Left ventricle myocardium inferior (tissue), 1 donor: ENCODE measurements at places on chromosomes 16 and 17. TPM values are rescaled to one million over a fixed set of nuclear protein-coding genes. Genes with fewer than 3 reads are reported as not detected.
A peak's percentile ranks its signal among the peaks of the same experiment; 100 is the strongest.

The POLG2 gene
- total RNA-seq, result 9.7 TPM

The CPNE7 gene
- total RNA-seq, result not detected

The ACSM2A gene
- not detected for total RNA-seq

The CA7 gene
- total RNA-seq, result not detected

The FAM234A gene
- 135 TPM for total RNA-seq

The CLEC19A gene
- total RNA-seq, result not detected

DNA sequence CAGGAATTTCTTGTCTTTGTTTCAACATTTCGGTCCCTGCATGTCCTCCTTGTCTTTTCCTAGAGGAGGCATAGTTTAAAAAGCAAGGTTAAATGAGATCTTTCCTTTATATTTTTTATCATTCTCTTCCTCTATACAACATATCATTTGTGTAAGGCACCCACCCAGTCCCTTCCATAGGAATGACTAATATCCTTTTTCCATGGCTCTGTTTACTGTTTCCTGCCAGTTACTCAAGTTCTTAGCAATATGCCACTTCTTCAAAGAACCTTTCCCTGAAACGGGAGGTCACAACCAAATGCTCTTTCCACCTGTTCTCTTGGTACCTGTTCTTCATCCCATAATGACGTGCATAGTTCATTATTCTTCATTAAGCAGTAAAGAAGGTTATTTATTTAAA is 1237.1 kb upstream of the GOT2 start:
- no peaks in the 10 kb centered on the region for H3K36me3 ChIP-seq
- no peak for DNase-seq
- no peak overlapping the region for H3K4me3 ChIP-seq

DNA sequence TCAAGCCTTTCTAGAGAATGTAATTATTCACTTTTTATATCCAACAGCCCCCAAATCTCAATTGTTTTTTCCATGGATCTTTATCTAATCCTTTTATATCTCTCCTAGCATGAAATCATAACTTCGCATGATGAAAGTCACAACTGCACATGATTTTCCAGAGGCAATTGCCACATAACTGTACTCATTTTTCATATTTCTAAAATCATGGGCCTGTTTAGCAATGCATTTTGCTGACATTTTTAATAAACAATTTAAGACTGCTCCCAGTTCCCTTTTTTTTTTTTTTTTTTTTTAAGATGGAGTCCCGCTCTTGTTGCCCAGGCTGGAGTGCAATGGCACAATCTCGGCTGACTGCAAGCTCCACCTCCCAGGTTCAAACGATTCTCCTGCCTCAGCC is 83.5 kb downstream of the VMP1 start:
- H3K27ac ChIP-seq, result peak overlapping the region; percentile 16
- peaks cover 20% of the 10 kb centered on the region for H3K4me1 ChIP-seq
- no peak overlapping the region for H3K4me3 ChIP-seq
- no peaks in the 10 kb centered on the region for H3K27me3 ChIP-seq

DNA sequence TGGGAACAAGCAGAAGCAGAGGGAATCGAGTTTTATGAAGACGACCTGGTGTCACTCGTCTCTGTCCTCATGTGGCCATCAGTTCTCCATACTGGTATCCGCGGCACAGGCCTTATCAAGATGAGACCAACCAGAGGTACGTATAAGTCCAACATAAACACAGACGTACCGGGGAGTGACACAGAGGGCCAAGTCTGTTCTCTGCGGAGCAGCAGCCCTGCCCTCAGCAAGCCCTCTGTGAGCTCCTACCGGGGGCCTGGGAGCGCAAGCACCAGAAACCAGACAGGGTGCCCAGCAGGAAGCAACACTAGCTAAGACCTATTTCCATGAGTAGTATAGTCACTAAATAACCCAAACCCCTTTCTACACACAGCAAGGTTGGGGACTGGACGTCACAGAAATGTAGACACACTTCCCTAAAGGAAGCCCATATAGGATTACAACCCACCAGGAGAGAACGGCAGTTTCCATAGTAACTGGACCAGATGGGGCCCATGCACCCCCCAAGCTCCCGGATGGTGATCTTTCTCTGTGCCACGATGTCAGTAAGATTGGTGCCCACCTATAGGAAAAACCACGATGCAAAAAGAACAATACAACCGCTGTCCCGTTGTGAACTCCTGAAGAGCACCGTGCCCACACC is 911 bp downstream of the ARL16 start:
- no peaks in the 10 kb centered on the region for H3K27me3 ChIP-seq
- peak overlapping the region; percentile 96 for H3K4me3 ChIP-seq
- peak overlapping the region; percentile 92 for H3K27ac ChIP-seq
- peaks cover 22% of the 10 kb centered on the region for H3K36me3 ChIP-seq
- H3K4me1 ChIP-seq, result peaks cover 56% of the 10 kb centered on the region

- no peak overlapping the region for H3K4me3 ChIP-seq
- no peak for DNase-seq
- H3K36me3 ChIP-seq, result no peaks in the 10 kb centered on the region
- no peaks in the 10 kb centered on the region for H3K4me1 ChIP-seq
- no peak overlapping the region for H3K27ac ChIP-seq
Observed at GRCh38 chr17:30021708-30022317, 80.4 kb downstream of the EFCAB5 start.

DNA sequence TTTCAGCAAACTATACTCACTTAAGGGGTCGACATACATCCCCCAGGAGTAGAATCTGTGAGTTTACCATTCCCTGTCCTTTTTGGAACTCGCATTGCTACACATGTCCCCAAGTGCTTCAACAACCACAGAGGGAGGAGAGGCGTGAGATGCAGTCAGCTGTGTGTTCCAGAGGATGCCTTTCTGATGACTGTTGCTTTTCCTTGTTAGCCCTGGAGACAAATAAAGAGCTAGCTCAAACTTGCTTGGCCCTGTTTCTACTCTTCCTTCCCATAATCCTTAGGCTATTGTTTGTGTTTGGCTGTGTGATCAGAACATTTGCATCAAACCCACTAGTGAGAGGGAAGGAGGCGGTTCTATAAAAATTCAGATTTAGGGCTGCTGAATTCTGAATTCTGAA is 264.0 kb downstream of the ENGASE start:
- no peak overlapping the region for H3K4me3 ChIP-seq
- no peaks in the 10 kb centered on the region for H3K36me3 ChIP-seq
- DNase-seq, result no peak
- no peaks in the 10 kb centered on the region for H3K4me1 ChIP-seq
- H3K27me3 ChIP-seq, result peaks cover 96% of the 10 kb centered on the region

DNA sequence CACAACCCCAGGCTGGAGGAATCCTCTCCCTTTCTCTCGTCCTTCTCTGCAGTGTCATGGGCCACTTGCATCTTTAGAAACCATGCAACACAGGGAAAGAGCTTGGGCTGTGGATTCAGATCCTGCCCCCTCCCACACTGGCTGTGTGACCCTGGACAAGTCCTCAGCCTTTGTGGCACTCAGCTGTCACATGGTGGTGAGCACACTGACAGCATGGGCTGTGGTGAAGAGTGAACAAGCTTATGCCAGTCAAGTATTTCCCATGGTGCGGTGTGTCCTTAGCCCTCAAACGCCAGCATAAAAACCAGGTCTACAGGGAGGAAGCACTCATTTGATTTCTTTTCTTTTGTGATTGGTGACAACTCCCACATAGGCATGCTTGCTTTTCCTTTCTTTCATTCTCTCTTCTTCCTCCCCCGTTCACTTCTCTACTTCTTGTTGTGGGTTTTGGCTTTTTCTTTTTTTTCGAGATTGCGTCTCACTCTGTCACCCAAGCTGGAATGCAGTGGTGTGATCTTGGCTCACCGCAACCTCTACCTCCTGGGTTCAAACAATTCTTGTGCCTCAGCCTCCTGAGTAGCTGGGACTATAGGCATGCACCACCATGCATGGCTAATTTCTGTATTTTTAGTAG is 314.2 kb downstream of the CPPED1 start:
- no peak overlapping the region for H3K27ac ChIP-seq
- H3K4me3 ChIP-seq, result no peak overlapping the region
- no peak for DNase-seq
- H3K27me3 ChIP-seq, result no peaks in the 10 kb centered on the region

- no peak overlapping the region for H3K4me3 ChIP-seq
- H3K36me3 ChIP-seq, result no peaks in the 10 kb centered on the region
- H3K27me3 ChIP-seq, result no peaks in the 10 kb centered on the region
Observed at GRCh38 chr16:59527206-59527997, 793.3 kb upstream of the GOT2 start.

- H3K27me3 ChIP-seq, result no peaks in the 10 kb centered on the region
- H3K4me3 ChIP-seq, result peak overlapping the region; percentile 95
- H3K4me1 ChIP-seq, result peaks cover 73% of the 10 kb centered on the region
- H3K36me3 ChIP-seq, result no peaks in the 10 kb centered on the region
Observed at GRCh38 chr17:29593591-29594518, 923 bp downstream of the ANKRD13B start.
